ENCODE measurements at places on chromosomes 4 and X.

GRCh38 chr4:52641854-52642563, 17.1 kb downstream of the USP46 start:
- DNase-seq = no peak

DNA sequence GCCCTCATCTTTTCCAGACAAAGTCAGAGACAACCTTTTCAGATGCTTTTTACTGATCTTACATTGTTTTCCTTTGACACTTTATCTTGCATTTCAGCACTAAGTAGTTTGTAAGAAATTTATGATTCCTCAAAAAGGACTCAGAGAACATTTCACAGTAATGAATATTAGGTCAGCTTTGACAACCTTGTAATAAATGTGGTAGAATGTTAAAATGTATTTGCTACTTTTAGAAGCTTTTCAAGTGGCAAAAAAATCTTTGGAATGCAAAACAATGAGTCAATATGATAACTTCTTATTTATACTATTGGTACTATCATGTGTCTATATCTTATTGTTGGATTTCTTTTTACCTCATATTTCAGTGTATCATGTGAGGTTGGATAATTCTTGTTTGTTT, 146.2 kb upstream of the FAT4 start:
- no peak for DNase-seq

GRCh38 chr4:145784036-145784435, 104.1 kb downstream of the C4orf51 start:
- no peak for DNase-seq

DNA sequence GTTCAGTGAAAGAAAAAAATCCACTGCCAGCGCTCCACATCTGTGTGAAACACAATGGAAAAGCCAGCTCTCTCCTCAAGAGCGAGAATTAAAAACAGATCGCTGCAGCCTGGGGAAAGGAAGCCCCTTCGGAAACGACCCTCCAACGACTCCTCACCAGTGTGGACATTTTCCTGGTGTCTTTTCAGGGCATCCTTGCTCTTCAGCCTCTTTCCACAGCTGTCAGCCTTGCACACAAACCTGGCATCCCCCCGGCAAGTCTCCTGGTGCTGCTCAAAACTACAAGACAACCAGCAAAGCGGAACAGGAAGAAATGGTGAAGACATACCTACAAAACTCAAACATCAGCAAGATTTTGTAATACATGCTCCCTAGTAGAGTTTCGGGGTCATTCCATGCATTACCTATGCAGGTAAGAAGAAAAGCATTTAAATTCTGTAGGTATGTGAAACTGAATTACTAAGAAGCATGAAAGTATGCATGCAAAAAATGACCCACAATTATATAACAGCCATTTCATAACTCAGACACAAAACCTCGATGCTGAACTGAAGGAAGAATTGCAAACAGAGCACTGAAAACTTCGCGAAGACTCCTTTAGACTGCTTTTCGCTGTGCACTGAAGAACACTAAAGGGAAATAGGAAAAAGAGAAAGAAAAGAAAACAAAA, 106.1 kb downstream of the PRDM5 start:
- no peak for DNase-seq

- DNase-seq = no peak
Measured at GRCh38 chr4:53168228-53168627, 197.6 kb downstream of the SCFD2 start.

- DNase-seq = no peak
Measured at GRCh38 chr4:173752610-173753230, 222.7 kb upstream of the HAND2 start.

DNA sequence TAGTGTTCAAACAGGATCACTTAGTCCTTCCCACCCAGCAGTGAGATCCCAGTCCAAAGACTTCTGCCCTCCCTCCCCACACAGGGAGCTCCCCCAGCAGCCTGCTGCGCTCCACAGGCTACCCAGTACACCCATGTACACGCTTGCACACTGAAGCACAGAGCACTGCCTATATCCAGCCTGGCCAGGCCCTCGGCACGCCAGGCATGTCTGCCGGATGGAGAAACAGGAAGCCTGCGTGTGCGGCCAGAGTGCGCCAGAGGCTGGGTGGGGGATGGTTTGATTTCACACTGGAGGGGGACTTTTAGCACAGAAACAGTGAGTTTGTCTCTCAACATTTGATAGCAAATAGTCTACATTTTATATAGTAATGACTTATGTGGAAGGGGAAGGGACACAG, 833.5 kb upstream of the IGFBP7 start:
- DNase-seq = no peak

DNA sequence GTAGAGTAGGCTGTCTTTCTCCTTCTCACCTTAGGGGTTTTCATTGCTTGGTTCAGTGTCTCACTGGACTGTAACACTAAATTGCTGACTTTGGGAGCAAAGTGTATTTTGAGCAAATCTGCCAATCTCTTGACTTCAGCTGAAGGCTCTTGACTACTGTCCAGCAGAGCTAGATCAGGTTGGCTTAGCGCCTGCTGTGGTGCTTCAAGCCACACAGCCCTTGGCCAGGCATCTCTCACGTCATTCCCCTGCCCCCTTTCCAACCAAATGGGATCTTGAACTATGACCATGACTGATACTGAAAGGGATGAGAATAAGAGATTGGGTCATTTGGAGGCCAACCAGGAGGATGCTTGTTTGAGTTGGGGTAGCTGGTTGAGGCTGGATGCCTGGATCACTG, 4.8 kb downstream of the SLC16A2 start:
- DNase-seq = no peak

All from activated CD8-positive, alpha-beta memory T cell treated with anti-CD3 and anti-CD28 coated beads for 1 hour (primary cell).